ENCODE measurements at places on chromosomes 7 and 10.

- no peak for DNase-seq
These were observed 23.8 kb downstream of the PDGFA start for GRCh38 chr7:495761-496321.

- DNase-seq = peak; percentile 73
These were observed 139.8 kb downstream of the FAM53B start for GRCh38 chr10:124604214-124605000.

GRCh38 chr7:147861058-147861716, 729.4 kb upstream of the C7orf33 start:
- DNase-seq = no peak

DNA sequence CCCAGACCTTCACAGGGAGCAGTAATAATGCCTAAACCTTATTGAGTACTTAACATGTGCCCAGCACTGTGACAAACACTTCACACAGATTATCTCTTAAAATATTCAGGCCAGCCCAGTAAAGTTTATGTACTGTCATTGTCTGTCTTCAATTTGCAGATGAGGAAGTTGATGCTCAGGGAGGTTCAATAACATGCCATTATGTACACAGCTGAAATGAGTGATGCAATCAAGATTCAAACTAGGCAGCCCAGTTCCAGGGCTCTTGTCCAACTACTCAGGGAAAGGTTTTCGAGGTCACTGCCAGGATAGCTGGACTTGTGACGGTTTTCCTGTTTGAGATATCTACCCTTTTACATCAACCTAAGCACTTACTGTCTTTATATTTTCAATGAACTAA, 56.1 kb downstream of the AUTS2 start:
- DNase-seq = no peak

- DNase-seq = no peak
These were observed 22.7 kb upstream of the AGFG2 start for GRCh38 chr7:100516135-100516812.

Data from C1 segment of cervical spinal cord (tissue), 14 donors.